ENCODE measurements at places on chromosomes 13 and 19. TPM values are rescaled to one million over a fixed set of nuclear protein-coding genes. Genes with fewer than 3 reads are reported as not detected.

GRCh38 chr19:32418155-32418554 is 12.6 kb downstream of the DPY19L3 start:
- no peak for ATAC-seq

DNA sequence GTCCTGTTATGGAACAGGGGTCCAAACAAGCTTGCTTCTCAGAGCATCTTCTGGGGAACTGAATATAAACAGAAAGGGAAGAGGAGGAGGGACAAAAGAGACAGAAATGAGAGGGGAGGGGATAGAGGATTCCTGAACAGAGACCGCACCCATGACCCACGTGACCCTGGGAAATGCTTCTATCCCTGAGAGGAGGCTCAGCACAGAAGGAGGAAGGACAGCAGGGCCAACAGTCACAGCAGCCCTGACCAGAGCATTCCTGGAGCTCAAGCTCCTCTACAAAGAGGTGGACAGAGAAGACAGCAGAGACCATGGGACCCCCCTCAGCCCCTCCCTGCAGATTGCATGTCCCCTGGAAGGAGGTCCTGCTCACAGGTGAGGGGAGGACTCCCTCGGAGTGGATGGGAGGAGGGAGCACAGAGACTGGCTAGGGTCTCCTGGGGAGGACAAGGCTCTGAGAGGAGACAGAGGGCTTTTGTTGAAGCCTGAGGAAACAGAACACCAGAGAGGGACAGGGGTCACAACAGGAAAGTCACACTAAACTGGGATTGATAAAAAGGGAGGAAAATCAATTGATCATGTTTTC is at the start of gene CEACAM6:
CEACAM6 (plus strand) TSS at position 203 of the 586 bp plus-strand sequence; CDS start at position 312, 109 bp downstream.
- peak; percentile 28 for ATAC-seq

GRCh38 chr13:112623051-112623711 is 35.2 kb upstream of the TUBGCP3 start:
- no peak for ATAC-seq

DNA sequence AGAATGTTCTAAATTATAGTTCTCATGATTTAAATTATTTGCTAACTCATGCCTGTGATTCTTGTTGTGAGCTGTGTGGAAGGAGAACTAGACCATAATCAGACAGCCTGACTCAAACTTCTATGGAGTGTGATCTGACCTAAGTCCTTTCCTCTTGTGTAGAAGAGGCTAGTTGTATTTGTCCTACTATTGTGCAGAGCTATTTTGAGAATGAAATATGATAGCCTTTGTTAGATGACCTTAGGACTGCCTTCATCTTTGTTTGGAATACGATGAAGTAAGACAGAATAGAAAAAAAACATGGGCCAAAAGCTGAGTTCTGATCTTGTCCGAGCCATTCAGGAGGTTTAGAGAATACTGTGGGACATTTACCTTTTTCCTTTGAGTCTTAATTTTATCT is 119.4 kb downstream of the STOML3 start:
- ATAC-seq: no peak

- no peak for ATAC-seq
These were observed 17.4 kb upstream of the SDHAF1 start for GRCh38 chr19:35977446-35978222.

DNA sequence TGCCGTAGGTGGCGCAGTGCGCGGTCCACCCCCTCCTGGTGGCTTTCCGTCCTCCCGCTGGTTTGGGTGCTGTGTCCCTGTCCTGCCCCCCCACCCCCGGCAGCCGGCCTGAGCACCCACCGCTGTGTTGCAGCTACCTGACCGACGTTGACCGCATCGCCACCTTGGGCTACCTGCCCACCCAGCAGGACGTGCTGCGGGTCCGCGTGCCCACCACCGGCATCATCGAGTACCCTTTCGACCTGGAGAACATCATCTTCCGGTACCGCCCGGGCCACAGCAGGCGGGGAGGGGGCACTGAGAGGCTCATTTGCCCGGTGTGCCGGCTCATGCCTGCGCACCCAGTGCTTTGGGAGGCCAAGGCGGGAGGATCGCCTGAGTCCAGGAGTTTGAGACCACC is 20.6 kb downstream of the GNA11 start:
- no peak for ATAC-seq

DNA sequence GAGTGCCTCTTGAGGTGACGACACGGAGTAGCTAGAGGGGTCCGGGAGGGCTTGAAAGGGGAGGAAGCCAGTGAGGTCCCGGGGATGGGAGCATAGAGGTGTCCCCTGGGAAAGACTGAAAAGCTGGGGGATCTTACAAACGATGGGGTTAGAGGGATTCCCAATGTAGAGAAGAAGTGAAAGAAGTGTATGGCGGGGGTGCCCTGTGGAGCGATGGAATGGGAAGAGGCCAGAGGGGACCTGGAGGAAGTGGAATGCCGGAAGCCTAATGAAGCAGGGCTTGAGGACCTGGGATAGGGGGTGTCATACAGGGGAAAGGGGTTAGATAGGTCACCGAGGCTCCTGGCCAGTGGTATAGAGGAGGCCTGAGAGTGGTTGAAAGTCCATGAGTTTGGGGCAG is 580 bp downstream of the AP2A1 start:
- ATAC-seq: no peak

DNA sequence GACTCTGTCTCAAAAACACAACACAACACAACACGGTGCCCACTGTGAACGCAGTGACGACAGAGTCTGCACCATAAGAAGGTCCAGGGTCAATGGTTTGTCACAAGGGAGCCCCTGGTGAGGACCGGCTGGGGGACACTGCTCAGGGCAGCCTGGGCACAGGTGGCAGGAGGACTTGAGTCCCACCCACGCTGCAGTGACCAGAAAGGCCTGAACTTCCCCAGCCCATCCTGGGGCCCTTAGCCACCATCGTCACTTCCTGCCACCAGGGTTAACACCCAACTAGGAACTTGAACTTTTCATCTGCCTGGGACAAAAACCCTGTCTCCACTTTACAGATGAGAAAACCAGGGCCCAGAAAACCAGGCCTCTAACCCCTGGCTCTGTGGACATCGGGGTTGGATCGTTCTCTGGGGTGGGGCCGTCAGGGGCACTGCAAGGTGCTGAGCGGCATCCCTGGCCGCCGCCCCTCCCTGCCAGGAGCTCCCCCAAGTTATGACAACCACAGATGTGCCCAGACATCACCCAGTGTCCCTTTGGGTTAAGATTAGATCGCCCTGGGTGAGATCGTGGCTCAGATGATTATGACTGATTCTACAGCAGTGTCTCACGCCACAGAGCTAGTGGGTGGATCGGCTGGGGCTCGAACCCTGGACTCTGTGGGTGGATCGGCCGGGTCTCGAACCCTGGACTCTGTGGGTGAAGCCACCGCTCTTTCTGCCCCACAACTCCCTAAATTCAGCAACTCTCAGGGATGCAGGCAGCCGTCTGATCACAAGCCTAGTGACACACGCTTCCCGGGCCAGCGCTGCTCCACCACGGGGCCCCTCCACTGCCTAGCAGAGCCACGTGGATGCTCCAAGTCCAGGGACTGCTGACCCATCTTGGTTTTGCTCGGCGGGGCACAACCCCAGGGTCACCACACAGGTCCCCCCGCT is 14.0 kb downstream of the MOB3A start:
- ATAC-seq: no peak

GRCh38 chr13:34474187-34474868 is 467.7 kb upstream of the NBEA start:
- no peak for ATAC-seq

DNA sequence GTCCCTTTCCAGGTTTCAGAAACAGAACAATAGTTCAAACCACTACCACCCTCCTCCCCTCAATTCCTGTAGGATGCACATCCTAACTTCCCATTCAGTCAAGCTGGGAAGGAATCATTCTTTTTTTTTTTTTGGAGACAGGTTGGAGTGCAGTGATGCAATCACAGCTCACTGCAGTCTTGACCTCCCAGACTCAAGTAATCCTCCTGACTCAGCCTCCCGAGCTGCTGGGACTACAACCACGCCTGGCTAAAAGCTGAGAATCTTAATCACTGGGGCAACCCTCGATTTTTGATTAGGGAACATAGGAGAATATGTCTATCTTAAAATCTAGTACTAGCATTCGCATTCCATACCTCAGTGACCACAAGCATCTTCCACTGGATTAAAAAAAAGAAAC is 146.2 kb downstream of the ABCC4 start:
- ATAC-seq: peak; percentile 27

DNA sequence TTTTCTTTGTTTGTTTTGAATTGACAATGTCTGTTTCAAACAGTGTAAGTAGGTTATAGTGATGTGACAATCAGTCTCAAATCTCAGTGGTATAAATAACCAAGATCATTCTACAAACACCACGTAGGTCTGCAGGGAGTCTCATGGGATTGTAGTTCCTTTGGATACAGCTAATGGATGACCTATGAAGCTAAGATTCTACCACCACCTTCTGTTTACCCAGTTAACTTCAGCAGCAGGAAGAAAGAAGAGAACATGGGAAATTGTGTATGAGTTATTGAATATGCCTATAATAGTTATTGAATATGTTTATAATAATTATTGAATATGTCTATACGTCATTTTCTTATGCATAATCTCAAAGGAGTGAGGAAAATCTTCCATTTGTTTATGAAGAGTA is 63.9 kb upstream of the SLITRK5 start:
- ATAC-seq: no peak

- ATAC-seq: no peak
These were observed 2134.7 kb downstream of the PCDH9 start for GRCh38 chr13:65095161-65096082.

DNA sequence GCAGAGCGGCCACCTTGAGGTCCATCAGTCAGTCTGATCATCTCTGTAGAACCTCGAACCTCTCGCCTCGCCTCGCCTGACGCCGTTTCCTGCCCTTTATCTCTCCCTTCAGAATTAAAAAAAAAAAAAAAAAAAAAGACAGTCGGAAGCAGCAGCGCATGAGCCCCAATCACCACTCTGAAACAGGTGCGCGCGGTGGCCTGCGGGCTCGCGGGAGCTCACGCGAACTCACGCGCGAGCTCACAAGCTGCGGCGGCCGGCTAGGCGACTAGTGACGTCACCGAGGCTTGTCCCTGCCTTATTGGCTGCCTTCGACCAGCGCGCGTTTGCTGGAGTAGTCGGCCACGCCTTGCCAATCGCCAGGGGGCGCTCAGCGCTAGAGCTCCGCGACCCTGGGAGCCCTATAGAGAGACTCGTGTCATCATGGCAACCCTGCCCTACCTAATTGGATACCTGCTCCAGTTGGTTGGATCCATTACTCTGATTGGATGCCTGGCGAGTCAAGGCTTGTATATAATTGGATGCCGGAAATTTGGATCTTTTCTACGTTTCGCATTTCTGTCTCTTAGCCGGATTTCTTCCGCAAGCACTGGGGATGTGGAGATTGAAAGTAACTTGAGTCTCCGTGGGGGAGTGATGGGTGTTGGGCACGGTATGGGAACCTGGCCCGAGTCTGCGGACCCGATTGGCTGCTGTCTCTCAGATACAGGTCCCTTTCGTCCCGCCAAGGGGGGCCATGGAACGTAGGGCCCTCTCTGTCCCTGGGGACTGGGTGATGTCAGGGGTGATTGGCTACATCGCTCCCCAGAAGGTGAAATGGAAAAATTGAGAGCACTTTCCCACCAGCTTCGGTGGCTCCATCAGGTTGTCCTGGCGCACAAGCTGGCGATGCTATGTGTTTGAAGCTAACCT is 31.6 kb downstream of the SYT3 start:
- no peak for ATAC-seq

DNA sequence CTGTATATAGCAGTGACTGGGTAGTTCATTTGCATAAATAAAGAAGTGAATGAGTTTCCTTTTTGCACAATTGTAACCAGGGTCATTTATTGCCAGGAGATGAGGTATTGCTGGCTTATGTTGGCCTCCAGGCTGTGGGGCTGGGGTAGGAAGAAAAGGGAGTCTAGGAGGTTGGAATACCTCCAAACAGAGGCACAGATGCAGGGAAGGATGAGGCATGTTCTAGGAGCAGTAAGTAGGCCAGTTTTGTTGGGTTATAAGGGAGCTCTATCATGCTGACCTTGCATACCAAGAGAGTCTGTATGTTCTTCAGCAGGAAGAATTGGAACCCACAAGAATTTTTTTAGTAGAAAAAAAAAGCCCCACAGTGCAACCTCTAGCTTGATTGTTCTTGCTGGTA is 17.2 kb upstream of the CYSLTR2 start:
- ATAC-seq: peak; percentile 39

DNA sequence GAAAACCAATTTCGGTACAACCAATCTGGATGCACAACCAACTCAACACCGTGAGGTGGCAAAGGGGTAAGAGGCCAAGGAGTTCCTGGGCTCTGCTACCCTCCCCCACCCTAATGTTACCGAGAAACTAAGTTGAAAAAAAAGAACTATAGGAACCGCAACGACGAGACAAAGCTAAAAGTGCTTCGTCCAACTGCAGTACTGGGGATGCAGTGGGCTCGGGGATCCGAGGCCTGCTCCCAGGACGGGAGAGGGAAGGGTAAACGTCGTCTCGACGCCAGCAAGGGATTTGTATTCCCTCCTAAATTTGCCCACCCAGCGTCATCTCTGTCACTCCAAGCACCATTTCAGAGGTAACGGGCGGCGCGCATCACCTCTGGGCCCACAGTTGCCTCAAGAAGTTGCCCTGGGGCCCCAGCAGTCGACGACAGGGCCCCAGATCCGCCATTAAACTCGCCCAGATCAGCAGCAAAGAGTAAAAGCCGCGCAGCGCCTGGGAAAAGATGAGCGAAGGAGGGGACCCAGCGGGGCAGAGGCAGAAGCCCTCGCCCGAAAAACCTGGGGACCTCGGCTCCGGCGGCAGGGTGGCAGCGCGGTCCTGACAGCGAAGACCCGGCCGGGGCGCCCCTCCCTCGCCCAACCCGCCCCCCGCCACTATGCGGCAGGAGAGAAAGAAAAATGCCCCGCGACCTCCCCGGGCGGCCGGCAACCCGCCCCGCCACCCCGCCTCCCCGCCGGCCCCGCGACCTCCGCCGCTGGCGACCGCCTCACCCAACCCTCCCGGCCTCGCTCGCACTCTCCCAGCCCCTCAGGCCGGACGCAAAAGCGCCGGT is 752 bp downstream of the ZMYM5 start:
- no peak for ATAC-seq

- ATAC-seq: peak; percentile 35
These were observed 15.9 kb upstream of the SLC35E1 start for GRCh38 chr19:16587833-16588823.

Gene ELAVL1
- total RNA-seq: 48.7 TPM

Gene MBOAT7
- total RNA-seq: 36.7 TPM

Gene FBXO27
- 41.9 TPM for total RNA-seq

Gene PEAK3
- total RNA-seq: 0.08 TPM

Gene PGLYRP2
- total RNA-seq: not detected

Gene KLK14
- 0.68 TPM for total RNA-seq

Gene SH2D3A
- 28.7 TPM for total RNA-seq

Data from esophagus mucosa (tissue), 1 donor.